Thyroid gland (tissue), 4 donors: ENCODE measurements at places on chromosomes 7 and 10.
A peak's percentile ranks its signal among the peaks of the same experiment; 100 is the strongest.

DNA sequence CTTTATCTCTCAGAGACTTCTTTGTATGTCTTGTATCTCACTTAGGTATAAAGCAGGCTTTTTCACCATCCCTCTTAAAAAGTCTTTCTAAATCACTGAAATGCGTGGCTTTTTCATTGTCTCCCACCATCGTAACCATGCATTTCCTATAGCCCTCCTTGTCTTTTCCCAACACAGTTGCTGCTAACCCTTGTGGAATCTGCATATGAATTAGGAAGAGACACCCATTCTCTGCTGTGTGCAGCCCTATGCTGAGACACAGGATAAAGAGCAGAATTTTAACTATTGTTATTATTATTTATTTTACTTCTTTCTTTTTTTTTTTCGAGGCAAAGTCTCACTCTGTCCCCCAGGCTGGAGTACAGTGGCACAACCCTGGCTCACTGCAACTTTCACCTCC, 804.3 kb upstream of the COBL start:
- no peak for DNase-seq

GRCh38 chr7:66344166-66344565, 139.0 kb downstream of the TPST1 start:
- no peak for DNase-seq

- no peak for DNase-seq
Observed at GRCh38 chr10:117534321-117535297, 7.9 kb upstream of the EMX2 start.

DNA sequence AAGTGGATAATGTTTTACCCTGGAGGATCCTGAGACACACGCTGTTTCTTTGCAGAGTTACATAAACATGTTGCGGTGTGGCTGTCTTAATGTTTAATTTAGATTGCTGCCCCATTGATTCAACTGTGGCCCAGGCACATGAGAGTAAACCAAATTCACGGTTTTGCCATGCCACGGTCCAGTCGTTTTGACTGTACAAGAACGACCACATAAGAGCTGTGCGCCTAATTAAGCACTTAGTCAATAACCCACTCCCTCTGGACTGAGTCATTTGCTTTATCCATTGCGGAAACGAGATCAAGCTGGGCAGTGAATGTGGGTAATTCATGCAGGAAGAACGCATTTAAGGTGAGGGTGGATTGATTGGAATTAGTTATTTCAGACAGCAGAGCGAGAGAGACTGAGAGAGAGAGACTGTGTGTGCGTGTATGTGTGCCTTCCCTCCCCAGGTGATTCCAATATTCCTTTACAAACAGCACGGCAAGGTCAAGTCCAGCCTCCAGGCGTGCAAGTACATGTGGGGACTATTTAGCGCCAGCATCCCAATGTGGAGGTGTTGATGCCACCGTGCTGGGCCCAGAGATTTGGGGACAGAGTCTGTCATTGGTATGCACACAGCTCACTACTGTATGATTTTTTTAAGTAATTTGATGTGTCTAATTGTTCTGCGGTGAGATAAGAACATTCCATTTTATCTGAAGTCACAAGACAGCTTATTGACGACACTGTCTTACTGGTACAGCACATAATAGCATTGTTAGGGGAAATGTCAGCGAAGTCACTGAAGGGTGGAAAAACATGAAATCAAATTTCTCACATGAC, 8.4 kb upstream of the TEX36 start:
- peak; percentile 4 for DNase-seq

GRCh38 chr7:131637859-131638258, 81.4 kb upstream of the PODXL start:
- no peak for DNase-seq

DNA sequence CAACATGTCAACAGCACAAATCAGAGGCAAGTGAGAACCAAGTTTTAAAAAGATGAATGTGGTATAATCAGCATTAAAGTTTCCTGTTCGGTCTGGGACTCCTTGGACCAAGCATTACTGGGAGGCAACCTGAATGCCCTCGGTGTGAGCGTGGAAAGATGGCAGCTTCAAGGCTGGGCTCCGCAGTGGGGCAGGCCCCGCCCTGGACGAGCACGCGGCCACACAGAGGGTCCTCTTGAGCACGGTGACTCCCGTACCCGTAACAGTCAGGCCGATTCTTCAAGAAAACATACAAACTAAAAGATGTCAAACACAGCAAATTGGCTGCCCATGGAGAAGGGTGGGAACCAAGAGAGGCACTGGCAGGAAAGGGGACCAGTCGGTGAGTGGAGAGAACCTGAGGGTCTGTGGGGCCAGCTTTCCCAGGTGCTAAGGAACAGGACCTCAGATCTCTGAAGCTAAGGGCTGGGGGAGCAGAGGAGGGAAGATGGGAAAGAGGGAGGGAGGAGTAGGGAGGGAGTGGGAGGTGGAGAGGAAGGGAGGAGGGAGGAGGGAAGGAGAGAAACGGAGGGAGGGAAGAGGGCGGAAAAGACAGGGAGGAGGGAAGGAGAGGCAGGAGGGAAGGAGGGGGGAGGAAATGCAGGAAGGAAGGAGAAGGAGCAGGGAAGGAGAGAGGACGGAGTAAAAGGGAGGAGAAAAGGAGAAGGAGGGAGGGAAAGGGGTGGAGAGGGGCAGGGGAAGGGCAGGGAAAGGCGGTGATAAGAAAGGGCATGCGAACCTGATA, 71.2 kb upstream of the FAM20C start:
- DNase-seq, result no peak

DNA sequence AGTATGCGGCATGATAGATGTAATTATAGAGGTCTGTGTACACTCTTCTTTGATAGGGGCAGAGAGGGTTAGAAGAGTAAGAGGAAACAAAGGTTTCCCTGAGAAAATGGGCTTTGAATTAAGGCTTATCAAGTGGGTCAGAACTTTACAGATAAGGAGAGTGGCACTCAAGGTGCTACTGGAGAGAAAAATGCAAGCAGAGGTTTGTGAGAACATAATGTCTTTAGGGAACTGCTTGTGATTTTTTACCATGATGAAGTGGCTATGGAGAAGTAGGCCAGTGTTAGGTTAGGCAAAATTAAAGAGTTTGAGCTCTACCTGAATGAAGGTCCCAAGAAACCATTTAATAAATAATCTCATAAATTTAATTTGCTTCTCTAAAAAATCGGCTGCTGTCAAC, 14.3 kb downstream of the STARD3NL start:
- DNase-seq, result no peak

GRCh38 chr7:93913197-93913596, 6.8 kb downstream of the GNGT1 start:
- DNase-seq, result no peak

DNA sequence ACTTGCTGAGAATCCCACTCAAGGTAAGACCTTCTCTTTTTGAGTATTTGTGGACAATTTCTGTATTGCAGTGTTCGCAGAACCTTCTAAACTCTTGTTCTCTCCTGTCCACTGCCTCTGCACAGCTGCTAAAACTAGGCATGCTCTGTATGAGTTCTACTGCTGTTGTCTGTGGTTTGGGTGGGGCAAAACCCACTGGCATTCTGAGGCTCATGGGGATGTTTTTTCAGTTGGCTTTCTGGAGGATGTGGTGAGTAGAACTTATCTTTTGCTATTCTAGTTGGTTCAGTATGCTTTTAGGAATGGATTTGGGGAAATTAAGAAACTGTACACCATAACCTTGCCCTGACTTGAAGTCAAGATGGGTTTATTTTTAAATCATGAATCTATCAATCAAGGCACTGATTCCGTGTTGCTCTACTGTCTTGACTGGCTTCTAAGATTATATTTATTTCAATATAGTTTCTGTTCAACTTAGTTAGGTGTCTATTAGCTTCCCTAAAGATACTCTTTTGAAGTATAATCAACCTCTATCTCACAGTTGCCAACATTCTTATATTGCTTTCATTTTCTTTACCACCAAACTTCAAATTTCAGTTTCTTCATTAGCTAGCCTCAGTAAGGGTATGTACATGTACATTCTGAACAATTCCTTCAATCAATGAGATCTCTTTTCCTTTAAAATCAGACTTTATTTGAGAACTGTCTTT, 25.0 kb upstream of the C1GALT1 start:
- DNase-seq, result no peak
